Activated effector memory CD4-positive, alpha-beta T cell treated with anti-CD3 and anti-CD28 coated beads, Interleukin-2, amount 50 U/mL, for 16 hours (primary cell): ENCODE measurements at places on chromosomes 1 and 21.
A peak's percentile ranks its signal among the peaks of the same experiment; 100 is the strongest.

DNA sequence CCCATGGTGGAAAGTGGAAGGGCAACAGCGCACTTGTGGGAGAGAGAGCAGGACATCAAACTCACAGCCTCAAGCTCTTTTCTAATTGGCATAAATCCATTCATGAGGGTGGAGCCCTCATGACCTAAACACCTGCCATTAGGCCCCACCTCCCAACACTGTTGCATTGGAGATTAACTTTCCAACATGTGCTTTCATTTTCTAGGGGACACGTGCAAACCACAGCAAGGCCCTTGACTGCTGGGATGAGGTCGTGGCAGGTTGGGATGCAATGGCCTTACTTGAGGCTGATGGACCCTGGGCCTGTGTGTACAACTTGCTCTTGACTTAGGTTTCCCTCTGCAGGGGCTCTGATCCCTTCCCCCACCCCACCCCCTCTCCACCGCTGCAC is 35.9 kb upstream of the NEK2 start:
- no peak for DNase-seq

DNA sequence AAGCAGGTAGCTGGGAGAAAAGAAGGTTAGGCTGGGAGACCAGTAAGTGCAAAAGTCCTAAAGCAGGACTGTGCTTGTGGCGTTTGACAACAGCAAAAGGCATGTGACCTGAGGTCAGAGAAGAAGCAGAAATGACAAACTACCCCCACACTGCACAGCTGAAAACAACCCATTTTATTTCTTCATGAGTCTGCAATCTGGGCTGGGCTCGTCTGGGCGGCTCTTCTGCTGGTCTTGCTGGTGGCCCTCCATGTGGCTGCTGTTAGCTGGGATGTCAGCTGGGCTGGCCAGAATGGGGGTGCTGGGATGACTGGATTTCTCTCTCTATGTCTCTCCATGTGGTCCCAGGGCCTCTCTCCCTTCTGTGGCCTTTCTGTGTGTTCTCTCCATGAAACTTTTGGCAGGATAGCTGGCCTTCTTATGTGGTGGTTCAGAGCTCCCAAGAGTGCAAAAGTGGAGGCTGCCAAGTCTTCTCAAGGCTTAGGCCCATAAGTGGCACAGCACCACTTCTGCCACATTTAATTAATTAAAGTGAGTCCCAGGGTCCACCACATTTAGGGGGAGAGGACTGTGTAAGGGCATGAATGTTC is 128.6 kb downstream of the RIPK4 start:
- no peak for DNase-seq

DNA sequence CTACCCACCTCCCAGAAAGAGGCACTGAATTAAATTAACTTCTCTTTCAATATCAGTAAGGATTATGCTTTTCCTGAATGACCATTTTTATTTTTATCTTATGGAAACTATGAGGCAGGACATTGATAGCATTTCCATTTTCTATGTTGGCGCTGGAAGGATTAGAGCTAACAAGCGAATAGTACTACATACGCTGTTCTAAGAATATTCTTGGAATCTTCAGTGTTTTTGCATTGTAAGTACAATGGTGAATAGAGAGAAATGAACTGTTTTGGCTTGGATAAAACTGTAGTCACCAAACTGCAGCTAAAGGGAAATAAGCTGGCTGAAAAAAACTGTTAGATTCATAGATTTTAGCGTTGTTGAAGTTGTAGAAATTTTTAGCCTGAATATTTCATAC is 779.0 kb upstream of the ADGRL4 start:
- DNase-seq: no peak

GRCh38 chr1:15345705-15346345 is 63.9 kb upstream of the EFHD2 start:
- peak; percentile 82 for DNase-seq

DNA sequence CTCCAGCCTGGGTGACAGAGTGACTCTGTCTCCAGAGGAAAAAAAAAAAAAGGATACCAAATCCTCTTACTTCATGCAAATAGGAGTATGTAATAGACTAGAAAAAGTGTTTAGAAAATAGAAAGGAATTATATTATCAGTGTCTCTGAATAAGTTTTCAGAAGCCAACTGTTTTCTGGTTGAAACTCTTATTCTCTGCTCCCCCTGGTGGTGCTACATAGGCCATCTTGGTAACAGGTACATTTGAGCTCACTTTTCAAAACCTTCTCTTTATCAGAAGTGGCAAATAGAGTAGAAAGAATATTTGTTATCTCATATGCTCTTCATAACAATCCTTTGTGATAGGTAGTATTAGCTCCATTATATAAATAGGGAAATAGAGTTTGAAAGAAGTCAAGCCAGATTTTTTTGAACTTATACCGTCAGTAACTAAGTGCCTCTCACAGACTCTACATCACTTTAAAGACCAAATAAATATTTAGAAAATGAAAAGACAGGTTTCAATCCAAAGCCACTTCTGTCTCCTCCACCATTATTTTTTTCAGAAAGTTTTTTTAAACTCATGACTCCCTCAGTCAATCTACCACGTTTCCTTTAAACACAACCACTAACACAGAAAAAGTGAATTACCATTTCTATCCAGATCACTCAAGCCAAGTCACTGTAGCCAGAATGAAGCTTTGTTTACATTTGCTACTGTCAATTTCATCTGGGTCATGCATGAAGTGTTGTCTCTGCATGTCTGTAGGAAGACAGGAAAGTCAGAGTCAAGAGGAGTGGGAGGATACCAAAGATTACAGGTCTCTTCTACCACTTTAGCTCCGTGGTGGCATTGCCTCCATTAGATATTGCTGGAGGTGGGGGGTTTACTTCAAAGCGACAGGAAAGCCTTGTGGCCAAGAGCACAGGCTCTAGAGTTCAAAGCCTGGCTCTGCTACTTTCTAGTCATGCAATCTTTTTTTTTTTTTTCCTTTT is 45.6 kb downstream of the IL23R start:
- DNase-seq: peak; percentile 72

DNA sequence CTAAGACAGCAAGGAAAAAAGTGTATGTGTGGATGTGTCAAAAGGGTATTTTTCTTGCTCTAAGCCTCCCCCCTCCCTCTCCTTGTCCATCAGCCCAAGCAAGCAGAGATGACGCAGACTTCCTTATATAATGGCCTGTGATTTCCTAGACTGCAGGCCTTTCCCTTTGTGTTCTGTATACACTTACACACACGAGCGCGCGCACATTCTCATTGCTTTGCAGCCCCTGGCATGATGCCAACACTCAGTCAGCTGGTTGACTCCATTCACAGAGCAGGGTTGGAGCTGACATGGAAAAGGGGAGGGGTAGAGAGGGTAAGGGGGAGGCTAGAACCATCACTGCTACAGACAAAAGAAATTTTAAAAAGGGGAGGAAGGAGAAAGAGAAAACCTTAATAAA is 41.8 kb downstream of the GATAD2B start:
- no peak for DNase-seq

GRCh38 chr1:147272042-147272441 is 29.6 kb downstream of the CHD1L start:
- DNase-seq: no peak

DNA sequence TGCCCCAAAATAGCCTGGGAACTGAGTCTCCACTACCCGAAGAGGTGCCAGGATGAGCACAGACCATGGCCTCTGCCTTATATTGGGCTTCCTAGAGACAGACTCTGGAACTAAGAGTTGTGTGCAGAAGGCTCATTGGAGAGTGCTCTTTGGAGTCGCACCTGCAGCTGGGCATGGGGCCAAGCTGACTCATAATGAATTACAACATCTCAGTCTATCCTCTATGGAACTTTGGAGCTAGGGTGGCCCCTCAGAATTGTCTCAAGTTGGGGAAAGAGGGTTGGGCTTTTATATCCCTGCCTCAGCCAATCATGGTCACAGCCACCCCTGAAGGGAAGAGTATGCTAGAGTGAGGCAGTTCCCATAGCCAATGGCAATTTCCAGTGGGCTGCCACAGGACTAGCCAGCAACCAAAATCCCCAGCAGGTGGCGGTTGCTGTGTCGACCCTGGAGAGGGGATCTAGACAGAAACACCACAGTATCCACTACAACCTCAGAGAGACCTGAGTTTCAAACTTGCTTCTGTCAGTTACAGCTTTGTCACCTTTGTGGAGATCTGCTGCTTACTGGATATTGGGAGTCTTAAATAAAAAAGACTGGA is 93.8 kb downstream of the DMRTA2 start:
- DNase-seq: no peak

- no peak for DNase-seq
Measured at GRCh38 chr1:50423670-50424000, 392 bp upstream of the DMRTA2 start.

DNA sequence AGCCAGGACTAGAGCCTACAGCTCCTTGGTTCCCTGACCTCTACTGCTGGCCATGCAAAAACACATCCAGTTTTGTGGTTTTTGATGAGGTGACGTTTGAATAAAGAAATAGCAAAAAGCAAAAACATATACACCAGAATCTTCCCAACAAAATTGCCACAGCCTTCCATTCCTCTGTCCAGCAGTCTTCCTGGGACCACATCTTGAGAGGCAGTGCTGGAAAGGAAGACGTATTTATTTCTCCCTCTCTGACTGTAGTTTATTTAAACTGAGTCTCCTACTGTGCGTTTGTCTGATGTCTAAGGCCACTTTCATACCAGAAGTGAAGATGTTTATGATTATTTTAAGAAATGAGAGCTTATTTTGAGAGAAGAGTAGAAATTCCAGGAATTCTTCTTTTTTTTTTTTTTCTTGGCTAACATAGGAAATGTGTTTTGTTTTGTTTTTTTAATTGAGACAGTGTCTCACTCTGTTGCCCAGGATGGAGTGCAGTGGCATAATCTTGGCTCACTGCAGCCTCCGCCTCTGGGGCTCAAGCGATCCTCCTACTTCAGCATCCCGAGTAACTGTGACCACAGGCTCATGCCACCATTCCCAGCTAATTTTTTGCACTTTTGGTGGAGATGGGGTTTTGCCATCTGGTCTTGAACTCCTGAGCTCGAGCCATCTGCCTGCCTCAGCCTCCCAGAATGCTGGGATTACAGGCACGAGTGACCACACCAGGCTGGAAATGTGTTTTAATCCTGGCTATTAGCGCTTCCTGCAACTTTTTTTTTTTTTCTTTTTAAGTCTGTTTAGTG is 118.5 kb downstream of the ITSN1 start:
- no peak for DNase-seq
